ENCODE measurements at places on chromosomes 16 and 17.
A peak's percentile ranks its signal among the peaks of the same experiment; 100 is the strongest.

DNA sequence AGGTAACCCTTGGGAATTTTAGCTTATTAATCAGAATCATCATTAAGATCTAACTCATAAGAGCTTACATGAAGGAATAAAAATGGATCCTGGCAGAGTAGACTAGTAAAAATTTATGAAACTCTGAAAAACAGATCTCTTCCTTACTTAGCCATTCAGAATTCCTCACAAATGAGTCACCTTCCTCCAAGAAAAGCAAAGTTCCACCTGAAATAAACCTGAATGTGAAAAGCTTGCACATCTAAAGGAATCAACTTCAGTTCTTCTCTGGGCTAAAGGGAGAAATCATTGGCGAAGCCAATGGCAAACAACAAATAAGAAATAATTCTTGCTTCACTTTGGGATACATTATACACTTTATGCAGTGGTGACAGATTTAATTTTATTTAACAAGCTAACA lies 22.7 kb downstream of the MYO1D start:
- DNase-seq, result no peak

DNA sequence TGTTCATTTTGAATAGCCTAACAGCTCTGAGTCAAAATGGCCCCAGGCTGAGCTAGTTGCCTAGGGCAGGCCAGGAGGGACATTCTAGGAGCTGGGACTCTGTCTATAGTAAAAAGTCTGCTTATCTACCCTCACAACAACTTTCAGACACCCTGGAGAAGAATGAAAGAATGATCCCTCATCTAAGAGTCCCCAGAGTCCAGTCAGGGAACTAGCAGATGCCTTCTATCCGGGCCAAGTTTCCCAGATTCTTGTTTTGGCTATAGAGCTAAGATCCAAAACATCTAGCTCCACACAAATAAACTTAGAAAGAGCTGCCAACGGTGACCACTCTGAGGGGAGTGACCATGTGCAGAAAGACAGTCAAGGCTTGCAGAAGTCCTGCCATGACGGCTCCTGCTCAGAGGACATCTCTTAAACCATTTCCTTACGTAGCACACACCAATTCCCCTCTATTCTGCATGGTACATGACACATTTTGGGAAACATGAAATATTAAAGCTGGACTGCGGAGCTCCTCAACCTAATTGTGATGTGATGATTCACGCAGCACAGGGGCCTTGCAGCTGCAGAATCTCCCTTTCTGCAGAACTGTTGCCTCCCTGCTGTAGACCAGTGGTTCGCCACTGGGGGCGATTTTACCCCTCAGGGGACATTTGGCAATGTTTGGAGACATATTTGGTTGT lies 24.2 kb downstream of the FAM20A start:
- no peak for DNase-seq

DNA sequence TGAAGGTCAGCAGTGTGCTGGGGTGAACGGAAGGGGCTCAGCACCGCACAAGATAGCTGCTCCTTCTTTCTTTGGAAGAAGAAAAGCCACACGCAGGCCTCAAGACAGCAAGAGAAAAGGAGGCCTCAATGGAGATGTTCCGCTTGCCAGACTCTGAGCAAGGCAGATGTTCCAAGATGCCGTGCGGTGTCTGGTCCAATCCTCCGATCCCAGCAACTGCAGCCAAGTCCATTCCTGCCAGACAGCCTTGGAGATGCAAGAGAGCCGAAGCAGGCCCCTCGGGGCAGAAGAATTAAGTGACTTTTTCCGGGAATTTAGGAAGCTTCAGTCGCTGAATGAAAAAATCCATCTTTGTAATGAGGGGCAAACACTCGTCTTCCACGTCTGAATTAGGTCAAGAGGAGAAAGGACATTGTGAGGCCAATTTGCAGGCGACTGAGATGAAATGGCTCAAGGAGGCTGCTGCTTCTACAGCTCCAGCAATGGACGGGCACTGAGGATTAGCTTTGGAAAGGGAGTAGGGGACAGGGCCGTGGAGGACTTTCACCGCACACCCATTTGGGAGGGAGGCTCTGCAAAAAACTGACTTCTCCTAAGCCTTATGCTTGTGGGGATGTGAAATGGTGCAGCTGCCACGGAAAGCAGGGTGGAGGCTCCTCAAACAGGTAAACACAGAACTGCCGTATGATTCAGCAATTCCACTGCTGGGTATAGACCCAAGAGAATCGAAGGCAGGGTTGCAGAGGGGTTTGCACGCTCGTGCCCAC lies 44.7 kb downstream of the RPH3AL start:
- no peak for DNase-seq

- peak; percentile 19 for DNase-seq
Observed at GRCh38 chr17:6666077-6666521, 14.5 kb downstream of the C17orf100 start.

- DNase-seq, result no peak
Observed at GRCh38 chr17:43550754-43551153, 4.6 kb upstream of the ETV4 start.

- no peak for DNase-seq
Observed at GRCh38 chr16:19001788-19002187, 18.1 kb downstream of the TMC7 start.

DNA sequence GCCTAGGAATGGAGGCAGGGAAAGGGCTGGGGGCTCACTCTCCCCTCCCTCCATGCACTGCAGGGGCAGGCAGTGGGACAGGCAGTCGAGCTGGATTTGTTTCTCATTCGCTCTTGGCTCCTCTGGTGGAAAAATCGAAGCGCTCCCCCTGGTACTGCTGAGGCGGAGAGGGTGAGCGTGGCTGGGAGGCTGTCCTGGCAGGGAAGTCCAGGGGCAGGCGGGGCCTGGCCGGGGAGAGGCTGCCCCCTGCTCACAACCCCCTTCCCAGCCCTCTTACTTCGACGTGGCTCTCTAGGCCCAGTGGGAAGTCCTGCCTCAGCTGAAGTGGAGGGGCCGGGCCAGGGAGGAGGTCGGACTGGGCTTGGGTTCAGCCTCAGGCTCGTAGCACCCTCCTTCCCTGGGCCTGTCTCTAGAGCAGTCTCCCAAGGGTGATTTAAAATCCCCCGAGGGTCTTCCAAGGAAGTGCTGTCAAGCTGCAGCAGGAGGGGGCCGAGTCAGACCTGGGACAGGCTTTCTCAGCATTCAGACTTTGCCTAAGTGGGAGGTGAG lies 16.5 kb upstream of the TMEM92 start:
- no peak for DNase-seq

DNA sequence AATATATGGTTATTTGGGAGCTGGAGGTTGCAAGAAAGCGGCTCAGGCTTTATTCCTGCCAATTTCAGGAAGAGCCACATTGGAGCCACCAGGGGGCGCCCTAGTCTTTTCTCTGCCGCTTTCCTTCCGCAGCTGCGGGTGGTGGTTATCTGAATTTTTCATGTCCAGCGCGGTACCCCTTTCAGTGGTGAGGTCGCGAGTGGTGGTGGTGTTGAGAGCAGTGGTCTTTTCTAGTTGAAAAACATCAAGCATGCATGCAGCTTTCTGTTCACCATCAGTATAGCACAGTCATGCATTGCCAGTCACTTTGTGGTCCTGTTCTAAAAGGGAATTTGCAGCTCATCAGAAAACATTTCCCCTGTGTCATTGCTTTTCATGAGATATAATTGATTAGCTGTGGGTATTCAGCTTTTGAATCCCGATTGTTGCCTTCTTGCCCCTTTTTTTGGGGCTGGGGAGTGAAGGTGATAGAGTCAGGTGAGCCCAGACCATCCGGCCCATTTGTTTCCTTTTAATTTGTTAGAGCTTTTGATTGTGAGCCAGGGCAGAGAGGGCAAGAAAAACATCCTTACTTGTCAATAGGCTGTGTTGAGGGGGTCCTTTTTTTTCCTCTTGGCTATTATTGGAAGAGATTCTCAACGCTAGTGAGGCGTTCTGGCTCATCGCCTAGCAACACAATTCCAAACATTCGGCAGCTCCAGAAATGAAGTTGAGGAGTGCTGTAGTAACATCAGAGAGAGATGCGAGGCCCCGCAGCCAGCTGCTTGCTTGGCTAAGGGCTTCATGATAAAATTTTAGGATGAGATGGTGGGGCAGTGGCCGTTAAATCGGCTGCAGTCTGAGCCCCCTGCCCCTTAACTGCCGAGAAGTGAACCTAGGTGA lies 119.0 kb downstream of the SNX29 start:
- DNase-seq, result peak; percentile 77

DNA sequence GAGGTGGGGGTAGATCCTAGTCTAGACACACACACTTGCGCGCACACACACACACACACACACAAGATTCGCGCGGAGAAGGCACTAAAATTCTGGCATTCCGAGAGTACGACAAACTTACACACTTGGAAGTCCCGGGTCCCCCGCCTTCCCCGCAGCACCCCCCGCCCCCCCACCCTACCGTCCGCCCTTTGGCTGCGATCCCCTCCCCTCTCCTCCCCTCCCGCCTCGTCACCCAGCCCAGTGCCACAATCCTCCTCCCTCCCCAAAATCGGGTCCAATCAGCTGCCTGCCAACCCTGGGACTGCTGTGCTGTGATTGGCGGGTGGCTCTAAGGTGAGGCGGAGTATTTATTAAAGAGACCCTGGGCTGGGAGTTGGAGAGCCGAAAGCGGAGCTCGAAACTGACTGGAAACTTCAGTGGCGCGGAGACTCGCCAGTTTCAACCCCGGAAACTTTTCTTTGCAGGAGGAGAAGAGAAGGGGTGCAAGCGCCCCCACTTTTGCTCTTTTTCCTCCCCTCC lies at the start of gene SOX9:
Gene SOX9 (plus strand): TSS at position 379 of the 522 bp plus-strand sequence. CDS start 372 bp downstream, outside the sequence.
- DNase-seq, result no peak

- no peak for DNase-seq
Observed at GRCh38 chr17:17703140-17703919, 22.1 kb downstream of the RAI1 start.

GRCh38 chr17:48478224-48479013 lies 48.4 kb upstream of the SKAP1 start:
- no peak for DNase-seq

- peak; percentile 61 for DNase-seq
Observed at GRCh38 chr17:3935140-3935542, 18.9 kb upstream of the P2RX1 start.

GRCh38 chr16:15725641-15726240 lies 75.7 kb downstream of the NDE1 start:
- no peak for DNase-seq

GRCh38 chr17:1829216-1829591 lies 498 bp downstream of the SMYD4 start:
- no peak for DNase-seq

- no peak for DNase-seq
Observed at GRCh38 chr16:64167936-64168335, 953.9 kb downstream of the CDH11 start.

- DNase-seq, result no peak
Observed at GRCh38 chr17:29560316-29560715, 6.5 kb downstream of the ABHD15 start.

GRCh38 chr16:64121473-64121872 lies 1000.4 kb downstream of the CDH11 start:
- no peak for DNase-seq

DNA sequence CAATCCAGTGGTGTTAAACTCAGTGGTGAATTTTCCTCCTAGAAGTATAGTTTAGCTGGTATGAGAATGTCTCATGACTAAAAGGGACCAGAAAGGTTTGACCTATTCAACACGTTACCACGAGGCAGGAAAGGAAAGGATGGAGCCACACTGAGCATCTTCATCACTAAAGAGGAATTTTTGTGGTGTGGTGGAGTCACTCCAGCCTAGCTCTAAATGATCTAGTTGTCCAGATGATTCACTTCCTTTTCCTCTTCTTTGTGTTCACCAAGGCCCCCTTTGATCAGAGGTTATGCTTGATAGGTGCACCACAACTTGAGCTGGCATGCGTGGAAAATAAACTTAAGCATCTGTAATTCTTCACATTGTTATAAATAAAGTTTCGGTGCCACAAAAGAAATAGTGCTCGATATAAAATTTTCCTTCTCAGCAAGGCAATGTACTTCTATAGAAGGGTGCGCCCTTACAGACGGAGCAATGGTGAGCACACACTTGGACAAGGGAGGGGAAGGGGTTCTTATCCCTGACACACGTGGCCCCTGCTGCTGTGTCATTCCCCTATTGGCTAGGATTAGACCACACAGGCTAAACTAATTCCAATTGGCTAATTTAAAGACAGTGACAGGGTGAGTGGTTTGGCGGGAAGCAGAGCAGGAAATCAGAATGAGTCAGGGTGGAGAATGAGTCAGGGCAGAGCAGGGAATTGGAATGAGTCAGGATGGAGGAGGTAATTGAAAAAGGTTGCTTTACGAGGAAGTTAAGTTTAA lies 254.6 kb downstream of the HS3ST3A1 start:
- no peak for DNase-seq

- no peak for DNase-seq
Observed at GRCh38 chr16:69926241-69926640, 24.9 kb upstream of the CLEC18A start.

DNA sequence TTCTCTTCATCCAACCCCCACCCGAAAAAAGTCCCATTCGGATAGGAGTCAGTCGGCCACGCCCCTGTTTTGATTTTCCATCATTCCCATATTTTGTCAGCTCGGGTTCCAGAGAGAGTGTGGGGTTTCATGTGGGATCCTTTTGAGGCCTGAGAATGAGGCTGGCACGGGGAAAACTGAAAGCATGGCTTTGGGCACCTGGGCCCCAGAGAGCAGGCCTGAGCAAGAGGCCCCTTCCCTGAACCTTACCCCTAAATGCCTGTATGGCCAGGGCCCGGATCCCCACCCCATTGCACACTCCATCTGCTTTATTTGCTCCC lies 4.6 kb upstream of the HOXB4 start:
- no peak for DNase-seq

GRCh38 chr17:35731239-35731916 lies at the start of gene RASL10B:
Gene RASL10B, plus strand, starts transcription at chr17:35731639. Its CDS starts 3,546 bp downstream, at chr17:35735185.
- no peak for DNase-seq

- DNase-seq, result no peak
Observed at GRCh38 chr16:47045459-47045858, 72.0 kb upstream of the DNAJA2 start.

DNA sequence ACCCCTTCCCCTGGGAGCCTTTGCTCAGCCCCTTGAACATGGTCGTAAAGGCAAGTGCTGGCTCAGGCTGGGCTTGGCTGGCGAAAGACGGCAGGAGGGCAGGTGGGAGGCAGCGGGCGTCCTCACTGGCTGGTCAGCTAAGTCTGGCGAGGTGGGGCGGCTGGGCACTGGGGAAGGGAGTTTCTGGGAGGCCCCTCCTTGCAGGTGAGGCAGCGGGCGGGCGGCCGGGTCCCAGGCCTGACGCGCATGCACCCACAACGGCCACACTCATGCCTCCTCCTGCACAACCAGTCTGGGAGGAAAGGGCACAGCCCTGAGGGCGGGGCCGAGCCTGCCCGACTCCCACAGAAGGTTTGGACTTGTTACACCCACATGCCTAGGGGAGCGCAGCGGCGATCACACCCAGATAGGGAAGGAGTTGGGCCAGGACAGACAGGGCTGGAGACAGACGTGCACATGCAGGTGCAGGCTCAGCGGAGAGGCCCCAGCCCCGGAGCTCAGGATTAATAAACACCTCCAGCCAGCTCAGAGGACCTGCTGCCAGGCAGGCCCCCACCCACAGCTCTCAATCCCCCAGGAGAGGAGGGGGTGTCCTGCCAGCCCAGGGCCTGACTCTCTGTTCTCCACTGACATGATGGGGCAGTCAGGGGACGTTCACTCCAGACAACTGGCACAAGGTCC lies at the start of gene EVPL:
Gene EVPL (minus strand): TSS at position 148 of the 681 bp plus-strand sequence. CDS start 108 bp downstream, at position 40.
- no peak for DNase-seq

- no peak for DNase-seq
Observed at GRCh38 chr16:50354629-50355456, 13.9 kb downstream of the BRD7 start.

All from CD4-positive, alpha-beta T cell (primary cell).